CD4-positive, alpha-beta T cell treated with Interferon gamma for 1 hour (primary cell): ENCODE measurements at places on chromosomes 3 and 15.

DNA sequence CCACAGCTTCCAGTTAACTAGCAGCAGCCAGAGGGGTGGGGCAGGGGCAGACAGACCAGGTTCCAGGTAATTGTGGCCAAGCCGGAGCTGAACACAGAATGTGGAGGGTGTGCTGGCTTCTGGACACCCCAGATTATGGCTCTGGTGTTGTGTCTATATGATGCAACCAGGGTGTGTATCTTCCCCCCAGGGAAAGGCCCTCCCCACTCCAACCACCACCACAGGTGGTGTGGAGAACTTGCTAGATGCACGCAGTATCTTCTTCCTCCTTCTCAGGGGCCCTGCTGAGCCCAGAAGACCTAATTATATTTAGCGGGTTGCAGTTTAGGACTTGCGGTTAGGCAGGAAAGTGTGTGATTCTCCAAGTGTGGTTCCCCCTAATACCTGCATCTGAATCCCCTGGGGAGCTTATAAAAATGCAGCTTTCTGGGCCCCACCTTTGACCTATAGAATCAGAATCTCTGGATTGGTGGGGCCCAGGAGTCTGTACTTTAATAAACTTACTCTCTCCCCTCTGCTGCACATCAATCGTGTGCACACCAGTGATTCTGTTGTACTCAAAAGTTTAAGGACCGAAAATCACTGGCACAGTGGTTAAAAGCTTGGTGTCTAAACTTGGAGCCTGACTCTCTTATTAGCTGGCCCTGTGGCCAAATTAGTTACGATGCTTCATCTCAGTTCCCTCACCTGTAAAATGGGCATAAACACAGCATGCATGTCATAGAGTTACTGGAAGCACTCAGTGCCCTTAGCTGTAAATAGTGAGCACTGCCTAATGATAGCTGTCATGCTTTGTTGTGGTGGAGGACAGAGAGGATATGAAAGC, 379.1 kb upstream of the PROK2 start:
- DNase-seq = peak; percentile 74

GRCh38 chr3:11989383-11990038, 14.7 kb upstream of the SYN2 start:
- DNase-seq = no peak

DNA sequence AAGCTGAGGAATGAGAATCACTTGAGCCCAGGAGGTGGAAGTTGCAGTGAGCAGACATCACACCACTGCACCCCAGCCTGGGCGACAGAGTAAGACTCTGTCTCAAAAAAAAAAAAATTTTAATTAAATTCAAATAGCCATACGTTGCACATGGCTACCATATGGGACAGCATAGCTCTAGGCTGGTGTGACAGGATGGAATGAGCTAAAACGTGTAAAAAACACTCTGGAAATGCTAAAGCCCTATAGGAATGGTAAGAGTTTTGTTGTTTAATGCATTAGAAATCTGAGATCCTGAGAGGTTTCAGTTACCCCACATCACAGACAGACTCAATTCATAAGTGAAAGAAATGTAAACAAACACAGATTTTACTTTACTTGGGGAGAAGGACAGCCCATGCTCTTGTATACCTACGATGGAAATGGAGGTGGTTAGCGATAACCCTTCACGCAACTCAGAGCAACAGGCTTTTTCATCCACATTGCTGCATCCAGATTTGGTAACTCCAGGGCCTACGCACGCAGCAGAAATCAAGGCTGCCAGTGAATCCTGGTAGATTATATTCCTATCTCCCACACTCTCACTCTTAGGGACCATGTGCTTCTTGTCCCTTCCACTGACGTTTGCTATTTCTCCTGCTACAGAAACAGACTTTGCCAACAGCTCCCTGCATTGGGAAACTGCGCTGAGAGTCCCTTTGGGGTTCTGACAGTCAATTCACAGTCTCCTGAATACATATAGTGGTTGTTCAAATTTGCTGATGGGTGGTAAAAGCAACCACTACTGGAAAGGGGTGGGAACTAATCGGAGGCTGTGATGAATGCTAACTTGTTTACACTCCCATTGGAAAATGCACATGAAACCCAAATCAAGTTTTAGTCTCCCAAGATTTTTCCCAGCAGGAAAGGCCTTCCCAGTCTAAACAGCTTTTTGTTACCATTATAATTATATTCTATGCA, 3.1 kb downstream of the SH3BP5 start:
- DNase-seq = no peak

DNA sequence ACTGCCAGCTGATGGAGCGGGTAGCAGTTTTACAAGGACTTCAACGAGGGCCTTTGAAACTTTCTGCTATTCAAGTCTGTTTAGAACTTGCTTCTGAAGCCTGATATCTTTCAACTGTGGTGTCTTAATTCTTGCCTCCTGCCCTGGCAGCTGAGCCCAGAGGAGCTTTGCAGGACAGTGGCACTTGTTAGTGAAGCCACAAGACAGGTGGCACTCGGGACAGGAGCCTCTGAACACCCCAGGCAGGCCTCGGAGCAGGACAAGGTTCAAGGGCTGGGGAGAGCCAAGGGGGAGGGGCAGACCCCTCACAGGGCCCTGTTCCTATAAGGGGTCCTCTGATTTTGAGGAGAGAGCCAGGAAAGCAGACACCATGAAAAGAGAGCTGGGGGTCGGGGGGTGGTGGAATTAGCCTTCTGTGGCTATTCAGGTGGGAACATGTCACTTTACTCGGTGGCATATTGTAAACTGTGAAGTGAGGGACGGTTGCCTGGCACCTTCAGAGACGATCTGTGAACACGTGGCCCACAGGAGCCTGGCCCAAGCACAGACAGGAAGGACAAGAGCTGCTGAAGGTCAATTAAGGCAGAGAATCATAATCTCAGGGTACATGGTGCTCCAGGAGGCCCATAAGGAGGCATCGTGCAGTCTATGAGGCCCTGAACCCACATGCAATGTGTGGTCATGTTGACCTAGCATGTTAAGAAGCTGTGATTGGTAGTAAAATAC, 30.1 kb upstream of the KY start:
- no peak for DNase-seq

GRCh38 chr15:42171122-42171521, 14.7 kb upstream of the PLA2G4F start:
- no peak for DNase-seq

DNA sequence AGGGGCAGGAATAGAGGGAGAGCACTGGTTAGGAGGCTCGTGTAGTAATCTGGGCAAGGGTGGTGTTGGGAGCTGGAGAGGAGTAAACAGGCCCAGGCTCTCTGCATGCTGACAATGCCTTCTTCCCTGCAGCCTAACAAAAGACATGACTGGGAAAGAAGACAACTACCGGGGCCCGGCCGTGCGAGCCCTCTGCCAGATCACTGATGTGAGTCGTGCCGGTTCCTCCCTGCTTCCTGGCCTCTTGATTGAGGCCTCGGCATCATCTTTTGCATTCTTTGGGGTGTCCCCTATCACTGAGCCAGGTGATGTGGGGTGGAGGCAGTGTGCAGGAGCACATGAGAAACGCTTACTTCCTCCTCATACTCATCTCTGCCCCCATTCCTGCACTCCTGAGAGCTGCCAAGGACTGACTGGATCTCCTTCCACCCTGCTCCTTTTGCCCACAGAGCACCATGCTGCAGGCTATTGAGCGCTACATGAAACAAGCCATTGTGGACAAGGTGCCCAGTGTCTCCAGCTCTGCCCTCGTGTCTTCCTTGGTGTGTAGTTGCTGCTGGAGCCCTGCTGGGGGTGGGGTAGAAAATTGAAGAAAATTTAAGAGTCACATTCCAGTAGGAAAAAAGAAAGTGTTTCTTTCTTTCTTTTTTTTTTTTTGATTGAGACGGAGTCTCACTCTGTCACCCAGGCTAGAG, 5.3 kb downstream of the COPG1 start:
- DNase-seq = no peak

DNA sequence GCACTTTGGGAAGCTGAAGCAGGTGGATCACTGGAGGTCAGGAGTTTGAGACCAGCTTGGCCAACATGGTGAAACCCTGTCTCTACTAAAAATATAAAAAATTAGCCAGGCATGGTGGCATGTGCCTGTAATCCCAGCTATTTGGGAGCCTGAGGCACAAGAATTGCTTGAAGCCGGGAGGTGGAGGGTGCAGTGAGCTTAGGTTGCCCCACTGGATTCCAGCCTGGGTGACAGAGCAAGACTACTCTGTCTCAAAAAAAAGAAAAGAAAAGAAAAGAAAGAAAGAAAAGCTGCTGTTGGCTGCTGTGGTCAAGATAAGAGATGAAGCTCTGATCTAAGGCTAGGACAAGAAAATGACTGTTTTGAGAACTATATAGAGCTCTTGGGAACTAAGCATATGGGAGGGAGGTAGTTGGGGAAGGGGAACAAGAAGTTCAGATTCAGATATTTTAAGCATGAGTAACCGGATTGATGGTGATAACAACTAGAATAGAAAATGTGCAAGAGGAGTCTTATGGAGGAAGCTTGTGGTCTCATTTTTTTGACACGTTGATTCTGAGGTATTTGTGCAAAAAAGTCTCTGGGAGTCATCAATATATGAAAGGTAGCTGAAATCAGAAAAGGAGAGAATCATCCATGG, 25.7 kb downstream of the DNAH12 start:
- no peak for DNase-seq

- DNase-seq = no peak
These were observed 55.0 kb upstream of the DCP1A start for GRCh38 chr3:53402326-53402725.

GRCh38 chr15:39360452-39360851, 220.4 kb upstream of the THBS1 start:
- no peak for DNase-seq

DNA sequence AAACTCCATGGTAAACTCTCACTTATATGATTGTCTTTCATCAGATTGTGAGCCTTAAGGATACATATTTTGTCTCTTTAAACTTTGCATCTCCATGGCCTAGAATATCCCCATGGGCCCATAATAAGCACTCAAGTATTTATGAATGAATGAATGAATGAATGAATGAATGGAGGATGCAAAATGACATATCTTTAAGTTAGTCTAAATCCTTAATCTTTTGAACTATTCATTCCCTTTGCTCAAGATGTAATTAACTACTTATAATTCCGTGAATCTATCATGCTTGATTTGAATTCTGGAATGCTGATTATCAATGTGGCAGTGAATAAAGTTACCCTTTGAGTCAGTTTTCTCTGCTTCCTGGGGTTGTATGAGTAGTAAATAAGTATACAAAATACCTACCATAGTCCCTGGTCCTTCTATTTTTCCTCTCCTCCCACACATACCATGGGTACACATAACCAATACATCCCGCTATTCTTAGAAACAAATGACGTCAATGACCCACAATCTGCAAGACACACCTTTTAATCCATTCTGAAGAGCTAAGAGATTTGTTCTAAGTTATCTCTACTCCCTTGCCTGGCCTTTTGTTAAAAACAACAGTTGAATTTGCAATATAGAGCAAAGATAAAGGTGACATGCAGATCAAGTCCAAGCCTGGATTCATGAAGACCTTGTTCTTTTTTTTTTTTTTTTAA, 94.5 kb downstream of the FBN1 start:
- no peak for DNase-seq

- no peak for DNase-seq
These were observed 90.6 kb downstream of the CD200R1L start for GRCh38 chr3:112755845-112756613.

DNA sequence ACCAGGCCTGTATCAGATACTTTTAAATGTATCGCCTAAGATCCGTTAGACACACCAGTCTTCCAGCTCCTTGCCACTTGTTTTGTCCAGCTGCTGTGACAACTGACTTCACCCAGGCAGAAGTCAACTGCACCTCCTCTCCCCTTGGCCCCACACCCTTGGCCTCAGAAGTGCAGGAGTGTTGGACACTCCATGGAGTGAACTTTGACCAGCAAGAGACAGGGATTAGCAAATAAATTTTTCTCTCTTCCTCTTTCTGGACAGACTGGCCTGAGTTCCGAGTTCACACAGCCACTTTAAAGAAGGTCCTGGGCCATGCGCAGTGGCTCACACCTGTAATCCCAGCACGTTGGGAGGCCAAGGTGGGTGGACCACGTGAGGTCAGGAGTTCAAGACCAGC, 2.9 kb upstream of the CLN6 start:
- no peak for DNase-seq

GRCh38 chr3:77795013-77795412, 755.1 kb downstream of the ROBO2 start:
- no peak for DNase-seq

DNA sequence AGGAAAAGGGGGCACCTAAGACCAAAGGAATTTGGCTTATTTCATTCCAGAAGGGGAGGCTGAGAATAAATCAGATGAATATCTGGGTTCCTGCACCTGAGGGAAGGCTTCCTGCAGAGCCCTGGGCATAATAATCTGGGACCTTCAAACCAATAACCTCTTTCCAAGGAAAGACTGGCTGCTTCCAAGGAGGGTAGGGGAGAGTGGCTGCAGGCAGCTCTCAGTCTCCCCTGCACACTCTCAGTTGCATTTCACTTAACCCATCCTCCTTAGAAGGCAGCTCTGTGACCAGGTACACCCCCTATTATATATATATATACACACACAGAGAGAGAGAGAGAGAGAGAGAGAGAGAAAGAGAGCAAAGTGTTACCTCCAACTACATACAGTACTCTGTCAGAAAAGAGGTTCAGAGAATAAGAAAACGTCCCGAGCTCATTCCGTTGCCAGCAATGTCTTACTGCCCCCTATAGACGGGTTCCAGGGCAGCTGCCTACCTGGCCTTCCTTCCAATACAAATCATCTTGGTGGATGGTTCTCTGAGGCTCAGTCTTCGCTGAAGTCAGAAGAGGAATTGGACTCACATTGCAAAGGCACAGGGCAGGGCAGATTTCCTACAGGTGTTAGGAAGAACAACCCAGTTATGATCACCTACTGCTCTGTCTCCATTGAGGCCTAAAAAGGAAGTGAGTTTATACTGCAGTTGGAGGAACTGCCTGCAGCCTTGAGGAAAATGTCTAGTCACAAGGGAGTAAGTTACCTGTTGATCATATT, 26.1 kb downstream of the CAPN3 start:
- DNase-seq = no peak

GRCh38 chr3:16820485-16820884, 64.3 kb upstream of the PLCL2 start:
- DNase-seq = no peak

- DNase-seq = no peak
These were observed 55.7 kb upstream of the CP start for GRCh38 chr3:149277331-149277813.

GRCh38 chr3:69696367-69696766, 42.9 kb upstream of the MITF start:
- no peak for DNase-seq

DNA sequence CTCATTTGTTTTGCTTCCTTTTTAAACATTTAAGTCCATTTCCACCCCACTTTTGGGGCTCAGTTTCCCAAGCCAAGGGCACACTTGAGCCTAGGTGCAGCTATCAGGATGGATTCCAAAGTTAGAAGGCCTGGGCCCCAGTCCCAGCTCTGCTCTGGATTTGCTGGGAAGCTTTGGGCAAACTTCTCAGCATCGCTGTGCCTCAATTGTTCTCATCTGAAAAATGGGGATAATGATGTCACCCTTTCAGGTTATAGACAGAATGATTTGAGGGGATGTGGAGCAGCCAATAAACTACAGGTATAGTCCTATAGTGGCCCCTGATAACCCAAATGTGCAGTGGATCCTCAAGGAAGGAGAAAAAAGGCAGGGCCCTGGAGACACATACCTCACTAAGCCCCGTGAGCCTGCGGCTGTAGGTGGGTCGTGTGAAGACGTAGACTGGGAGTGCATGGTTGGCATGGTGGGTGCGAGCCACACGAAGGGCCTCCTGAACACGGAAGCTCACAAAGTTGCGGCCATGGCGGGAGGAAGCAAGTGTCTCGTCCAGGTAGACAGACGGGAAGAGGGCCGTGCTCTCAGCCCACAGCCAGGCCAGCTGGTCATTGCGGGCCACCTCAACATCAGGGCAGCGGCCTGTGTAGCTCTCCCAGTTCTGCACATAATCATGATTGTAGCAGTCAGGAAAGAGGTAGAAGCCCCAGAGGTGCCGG, 3.2 kb downstream of the HYAL2 start:
- no peak for DNase-seq

- no peak for DNase-seq
These were observed 5.6 kb downstream of the CPB1 start for GRCh38 chr3:148833223-148833622.
